ENCODE measurements at places on chromosomes 1 and 21. TPM values are rescaled to one million over a fixed set of nuclear protein-coding genes. Genes with fewer than 3 reads are reported as not detected.
A peak's percentile ranks its signal among the peaks of the same experiment; 100 is the strongest.

GJA8 gene
- total RNA-seq: not detected

TFAP2E gene
- 7.3 TPM for total RNA-seq

GPR137B gene
- total RNA-seq: 13.8 TPM

B3GALT5 gene
- 0.05 TPM for total RNA-seq

DNA sequence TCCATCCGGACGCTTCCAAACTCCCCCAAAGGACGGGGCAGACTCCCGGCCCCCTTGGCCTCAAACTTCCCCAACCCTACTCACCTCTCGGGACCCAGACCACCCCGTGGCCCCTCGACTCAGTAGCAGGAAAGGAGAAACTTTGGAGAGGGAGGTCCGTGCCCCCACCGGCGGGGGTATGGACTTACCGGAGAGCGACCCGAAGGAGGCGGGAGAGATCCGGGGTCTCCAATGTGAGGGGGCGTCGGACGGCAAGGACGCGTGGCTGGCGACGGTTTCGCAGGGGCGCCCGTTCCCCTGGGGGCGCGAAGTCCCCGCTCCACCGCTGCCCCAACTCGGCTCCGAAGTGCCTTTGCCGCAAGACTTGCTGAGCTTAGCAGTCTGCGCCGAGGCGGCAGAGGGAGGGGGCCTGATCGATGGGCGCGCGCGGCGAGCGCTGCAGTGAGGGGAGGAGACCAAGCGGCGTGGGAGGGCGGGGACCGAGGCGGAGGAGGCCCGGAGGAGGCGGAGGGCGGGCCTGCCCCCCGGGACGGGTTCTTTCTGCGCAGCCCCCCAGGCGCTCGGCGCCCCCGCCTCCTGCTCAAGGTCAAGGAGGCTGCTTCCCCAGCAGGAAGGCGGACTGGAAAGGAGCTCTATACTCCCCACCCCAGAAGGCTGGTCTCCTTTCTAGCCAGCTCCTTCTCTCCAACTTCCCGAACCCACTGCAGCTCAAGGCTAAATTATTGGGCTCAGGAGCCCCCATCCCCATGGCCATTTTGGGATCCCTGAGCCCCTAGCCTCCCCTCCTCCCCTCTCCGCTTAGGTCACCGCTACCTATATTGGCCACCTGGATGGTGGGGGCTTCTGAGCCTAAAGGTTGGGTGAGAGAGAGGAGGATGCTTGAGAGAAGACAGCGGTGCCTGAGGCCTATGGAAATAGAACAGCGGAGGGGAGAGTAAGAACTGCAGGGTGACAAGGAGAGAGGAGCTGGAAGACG, at the start of gene SYT2:
Gene SYT2, minus strand, starts transcription at position 385 of the 976 bp plus-strand sequence. CDS start 104,682 bp downstream, outside the sequence.
- DNase-seq: peak; percentile 11
- H3K4me1 ChIP-seq: peaks cover 7% of the 10 kb centered on the region
- H3K36me3 ChIP-seq: no peaks in the 10 kb centered on the region
- H3K27ac ChIP-seq: no peak within 1 kb of the TSS
- peaks cover 23% of the 10 kb centered on the region for H3K27me3 ChIP-seq
- H3K4me3 ChIP-seq: no peak within 1 kb of the TSS

GRCh38 chr1:48005253-48006117, 8.3 kb upstream of the TRABD2B start:
- no peaks in the 10 kb centered on the region for H3K36me3 ChIP-seq
- no peak overlapping the region for H3K4me3 ChIP-seq
- no peak overlapping the region for H3K27ac ChIP-seq
- no peaks in the 10 kb centered on the region for H3K4me1 ChIP-seq
- no peak for DNase-seq

DNA sequence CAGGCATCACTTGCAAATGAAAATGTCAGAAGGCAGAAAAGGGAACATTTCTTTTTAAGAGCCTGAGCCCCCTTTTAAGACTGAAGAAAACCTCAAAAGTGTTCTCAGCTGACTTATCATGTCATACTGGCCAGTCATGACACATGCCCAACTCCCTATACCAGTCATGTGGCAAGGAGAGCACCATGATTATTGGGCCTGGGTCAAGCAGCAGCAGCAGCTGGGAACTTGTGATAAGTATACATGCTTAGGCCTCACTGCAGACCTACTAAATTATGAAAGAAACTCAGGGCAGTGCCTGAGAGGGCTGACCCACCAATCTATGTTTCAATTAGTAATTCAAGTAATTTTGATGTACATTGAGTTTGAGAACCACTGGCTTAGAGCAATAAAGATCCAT, 8.6 kb downstream of the RO60 start:
- peaks cover 9% of the 10 kb centered on the region for H3K4me1 ChIP-seq
- no peak overlapping the region for H3K4me3 ChIP-seq
- DNase-seq: no peak
- H3K27me3 ChIP-seq: no peaks in the 10 kb centered on the region
- peaks cover 4% of the 10 kb centered on the region for H3K36me3 ChIP-seq

DNA sequence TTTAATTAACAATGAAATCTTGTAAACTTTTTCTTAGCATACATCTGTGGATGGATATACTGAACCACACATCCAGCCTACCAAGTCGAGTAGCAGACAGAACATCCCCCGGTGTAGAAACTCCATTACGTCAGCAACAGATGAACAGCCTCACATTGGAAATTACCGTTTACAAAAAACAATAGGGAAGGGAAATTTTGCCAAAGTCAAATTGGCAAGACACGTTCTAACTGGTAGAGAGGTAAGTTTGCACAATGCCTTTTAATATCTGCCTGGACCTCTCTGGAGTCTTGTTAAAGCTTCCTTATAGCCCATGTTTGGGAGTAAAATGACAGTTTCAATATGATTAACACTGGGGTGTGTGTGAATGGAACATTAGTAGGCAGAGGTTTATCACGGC, 51.4 kb downstream of the MARK1 start:
- no peak overlapping the region for H3K27ac ChIP-seq
- DNase-seq: no peak
- H3K4me3 ChIP-seq: no peak overlapping the region
- no peaks in the 10 kb centered on the region for H3K36me3 ChIP-seq
- no peaks in the 10 kb centered on the region for H3K4me1 ChIP-seq

- H3K4me3 ChIP-seq: no peak overlapping the region
- H3K27me3 ChIP-seq: no peaks in the 10 kb centered on the region
- H3K4me1 ChIP-seq: peaks cover 4% of the 10 kb centered on the region
- DNase-seq: no peak
- no peaks in the 10 kb centered on the region for H3K36me3 ChIP-seq
Observed at GRCh38 chr1:16177306-16177705, 21.4 kb upstream of the EPHA2 start.

GRCh38 chr1:3604468-3604974, 6.8 kb downstream of the MEGF6 start:
- H3K4me1 ChIP-seq: peaks cover 11% of the 10 kb centered on the region
- no peak for DNase-seq
- H3K4me3 ChIP-seq: no peak overlapping the region
- no peaks in the 10 kb centered on the region for H3K27me3 ChIP-seq
- no peak overlapping the region for H3K27ac ChIP-seq

DNA sequence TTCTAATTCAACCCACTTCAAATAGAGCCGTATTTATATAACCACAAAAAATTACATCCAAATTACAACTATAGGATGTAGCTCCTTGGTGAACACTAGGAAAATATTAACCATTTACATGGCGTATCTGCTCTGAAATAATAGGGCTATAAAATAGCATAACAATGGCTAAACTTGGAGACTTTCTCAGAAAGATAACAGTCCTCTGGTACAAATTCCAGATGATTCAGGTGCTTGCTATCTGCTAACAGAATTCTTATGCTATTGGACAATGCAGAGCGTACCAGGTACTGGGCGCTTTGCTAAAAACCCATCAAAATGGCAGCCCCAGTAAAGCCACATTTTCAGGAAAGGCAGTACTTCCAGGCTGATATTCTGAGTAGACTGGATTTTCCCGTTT, 209.7 kb upstream of the C8B start:
- no peak overlapping the region for H3K27ac ChIP-seq
- H3K4me1 ChIP-seq: no peaks in the 10 kb centered on the region
- DNase-seq: no peak

All from natural killer cell (primary cell).